T-cell (primary cell): ENCODE measurements at places on chromosomes 11 and 22.

GRCh38 chr11:133950874-133951326 lies 5.9 kb downstream of the IGSF9B start:
- no peak for DNase-seq

DNA sequence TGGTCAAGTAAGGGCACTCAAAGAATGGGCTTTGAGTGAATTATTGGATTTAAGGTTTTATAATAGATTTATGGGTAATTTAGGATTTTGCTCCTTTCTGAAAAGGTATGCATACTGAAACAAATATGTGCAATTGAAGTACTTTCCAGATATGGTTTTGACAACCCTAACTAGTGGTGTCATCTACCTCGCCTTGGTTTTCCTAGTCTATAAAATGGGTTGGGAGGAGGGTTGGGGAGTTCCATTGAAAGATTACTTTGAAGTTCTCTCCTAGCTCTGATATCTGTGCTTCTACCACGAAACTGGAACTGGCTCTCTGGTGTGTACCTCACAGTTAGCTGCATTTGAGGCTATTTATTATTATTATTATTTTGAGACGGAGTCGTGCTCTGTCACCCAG lies 431 bp upstream of the SPTBN2 start:
- no peak for DNase-seq

DNA sequence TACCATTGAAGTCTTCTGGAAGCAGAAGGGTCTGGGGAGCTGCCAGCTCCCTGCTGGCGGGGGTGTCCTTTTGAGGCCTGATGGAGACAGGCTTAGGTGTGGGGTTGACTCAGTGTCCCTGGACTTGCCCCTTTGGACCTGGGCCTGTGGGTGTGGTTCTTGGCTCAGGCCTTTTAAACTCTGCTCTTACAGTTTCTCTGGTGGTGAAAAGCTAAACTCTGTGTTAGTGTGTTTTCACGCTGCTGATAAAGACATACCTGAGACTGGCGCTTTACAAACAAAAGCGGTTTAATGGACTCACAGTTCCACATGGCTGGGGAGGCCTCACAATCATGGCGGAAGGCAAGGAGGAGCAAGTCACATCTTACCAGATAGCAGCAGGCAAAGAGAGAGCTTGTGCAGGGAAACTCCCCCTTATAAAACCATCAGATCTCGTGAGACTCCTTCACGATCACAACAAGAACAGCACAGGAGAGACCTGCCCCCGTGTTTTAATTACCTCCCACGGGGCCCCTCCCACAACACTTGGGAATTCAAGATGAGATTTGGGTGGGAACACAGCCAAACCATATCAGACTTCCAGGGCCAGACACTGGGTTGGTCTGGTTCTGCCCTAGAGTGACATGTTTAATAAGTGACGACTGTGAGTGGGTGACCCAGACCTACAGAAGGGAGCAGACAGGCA lies 26.5 kb downstream of the GRAMD4 start:
- DNase-seq, result no peak

- DNase-seq, result no peak
Observed at GRCh38 chr11:22903782-22904181, 43.5 kb upstream of the CCDC179 start.

DNA sequence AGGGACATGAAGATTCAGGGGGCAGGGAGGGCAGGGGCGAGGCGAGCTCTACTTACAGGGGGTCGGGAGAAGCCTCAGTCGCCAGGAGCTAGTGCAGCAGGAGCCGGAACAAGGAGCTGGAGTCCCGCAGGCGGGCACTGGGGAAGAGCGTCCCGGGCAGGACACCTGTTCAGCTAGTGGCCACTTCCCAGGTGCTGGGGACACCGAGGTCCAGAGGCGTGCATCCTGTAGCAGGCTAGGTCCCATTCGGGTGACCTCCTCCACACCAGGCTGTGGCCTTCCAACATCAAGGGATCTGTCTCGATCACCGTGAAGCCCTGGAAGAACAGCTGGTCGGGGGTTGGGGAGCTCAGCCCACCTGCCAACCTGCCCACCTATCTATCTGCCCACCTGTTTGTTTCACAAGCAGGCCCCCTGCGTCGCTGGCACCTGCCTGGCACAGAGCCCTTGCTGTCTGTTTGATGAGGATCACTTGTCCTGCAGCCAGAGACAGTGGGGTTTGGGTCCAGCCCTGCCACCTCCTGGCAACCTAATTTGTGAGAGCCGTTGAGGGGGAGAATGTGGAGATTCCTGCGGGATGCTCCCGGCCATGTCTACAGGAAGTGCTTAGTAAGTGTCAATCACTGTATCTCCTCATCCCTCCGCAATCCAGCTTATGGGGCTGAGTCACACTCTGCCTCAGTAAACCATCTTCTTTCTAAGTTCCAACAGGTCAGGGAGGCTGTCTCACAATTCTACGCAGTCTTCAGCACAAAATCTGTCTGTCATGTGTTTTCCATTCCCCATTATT lies 940.9 kb downstream of the BRD1 start:
- DNase-seq, result no peak

GRCh38 chr11:10349806-10350205 lies 44.9 kb downstream of the ADM start:
- DNase-seq, result no peak

DNA sequence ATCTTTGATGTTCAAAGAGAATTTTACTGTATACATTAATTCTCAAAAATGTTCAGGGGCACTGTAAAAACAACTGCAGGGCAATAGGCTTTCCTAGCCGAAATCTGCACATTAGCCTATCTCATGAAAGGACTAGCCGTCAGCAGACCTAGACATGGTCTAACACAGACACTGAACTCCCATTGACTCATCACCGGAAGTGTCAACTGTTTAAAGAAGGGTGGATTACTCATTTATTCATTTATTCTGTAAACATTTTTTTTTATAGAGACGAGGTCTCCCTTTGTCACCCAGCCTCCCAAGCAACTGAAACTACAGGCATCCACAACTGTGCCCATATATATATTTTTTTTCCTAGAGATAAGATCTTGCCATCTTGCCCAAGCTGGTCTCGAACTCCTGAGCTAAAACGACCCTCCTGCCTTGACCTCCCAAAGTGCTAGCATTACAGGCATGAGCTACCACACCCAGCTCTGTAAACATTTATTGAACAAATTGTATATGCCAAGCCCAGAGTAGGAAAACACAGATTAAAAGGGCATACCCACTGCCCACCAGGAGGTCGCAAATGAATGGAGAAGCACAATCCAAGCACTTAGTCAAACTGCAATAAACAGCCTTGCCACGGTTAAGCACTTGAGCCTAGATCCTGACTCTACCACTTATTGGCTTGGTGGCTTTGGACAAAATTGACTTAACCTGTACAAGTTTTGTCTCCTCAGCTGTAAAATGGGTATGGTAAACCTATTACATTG lies 26.6 kb downstream of the RAB30 start:
- no peak for DNase-seq

GRCh38 chr22:42764895-42765363 lies 44.3 kb upstream of the A4GALT start:
- DNase-seq, result no peak

GRCh38 chr22:27578937-27579617 lies 222.5 kb downstream of the MN1 start:
- DNase-seq, result no peak

- DNase-seq, result no peak
Observed at GRCh38 chr22:29109822-29110221, 37.0 kb downstream of the KREMEN1 start.

DNA sequence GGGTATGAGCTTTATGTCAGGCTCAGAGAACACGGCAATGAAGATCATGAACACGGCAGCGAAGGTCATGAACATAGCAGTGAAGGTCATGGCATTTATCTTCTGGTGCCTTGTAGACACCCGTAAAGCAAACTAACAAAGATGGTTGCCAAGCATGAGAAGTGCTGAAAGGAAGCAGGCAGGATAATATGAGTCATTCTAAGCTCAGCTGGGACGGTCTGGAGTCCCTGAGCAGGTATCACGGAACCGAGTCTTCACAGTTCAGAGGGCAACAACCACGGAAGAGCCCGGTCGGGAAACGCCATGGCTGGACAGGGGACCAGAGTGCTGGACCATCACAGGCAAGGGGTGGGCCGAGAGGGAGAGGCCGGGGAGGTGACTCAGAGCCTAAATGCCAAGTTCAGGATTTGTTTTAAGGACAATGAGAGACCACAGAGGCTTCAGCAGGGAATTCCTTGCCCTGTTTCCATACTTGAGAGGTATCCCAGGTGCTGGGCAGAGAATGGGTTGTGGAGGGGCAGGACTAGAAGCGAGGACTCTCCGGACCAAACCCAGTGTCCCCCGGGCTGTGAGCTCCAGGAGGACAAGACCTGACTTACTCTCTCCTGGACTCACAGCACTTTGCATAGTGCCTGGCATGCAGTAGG lies 13.1 kb upstream of the MS4A10 start:
- DNase-seq, result no peak

GRCh38 chr22:40819599-40820140 lies 524 bp upstream of the SLC25A17 start:
- no peak for DNase-seq

DNA sequence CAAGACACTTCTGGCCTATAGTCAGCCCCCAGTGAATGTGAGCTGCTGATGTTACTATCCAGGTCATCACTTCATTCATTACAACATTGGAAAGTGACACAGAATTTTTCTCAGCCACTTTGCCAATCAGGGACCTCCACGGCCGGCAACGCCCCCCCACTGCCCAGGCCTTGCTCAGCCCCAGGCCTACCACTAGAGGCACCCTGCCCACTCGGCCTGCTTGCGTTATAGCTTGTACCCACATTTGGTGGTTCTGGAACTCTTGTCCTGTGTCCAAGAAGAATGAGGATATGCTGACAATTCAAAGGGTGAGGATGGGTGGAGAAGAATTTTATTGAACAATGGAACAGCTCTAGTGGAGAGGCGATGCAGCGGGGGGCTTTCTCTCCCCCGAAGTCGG lies 96.2 kb downstream of the TSPAN18 start:
- no peak for DNase-seq

DNA sequence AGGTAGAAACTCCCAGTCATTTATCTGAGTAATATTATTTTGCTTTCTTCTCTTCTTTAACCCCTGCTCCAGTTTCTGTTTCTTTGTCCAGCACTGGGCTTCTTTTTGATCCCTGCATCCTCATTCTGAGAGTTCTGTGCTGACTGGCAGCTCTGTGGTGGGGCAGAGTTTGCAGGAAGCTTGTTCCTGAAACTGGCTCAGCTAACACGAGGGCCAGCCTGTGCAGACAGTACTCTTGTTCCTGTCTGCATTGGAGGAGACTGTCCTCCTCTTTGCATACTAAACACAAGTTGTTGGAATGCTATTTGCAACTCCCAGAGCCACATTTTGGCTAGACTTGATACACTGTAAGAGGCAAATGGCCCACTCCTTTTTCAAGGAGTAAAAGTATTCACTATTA lies 93.1 kb upstream of the HORMAD2 start:
- DNase-seq, result no peak
